ENCODE measurements at places on chromosomes 3 and 15. TPM values are rescaled to one million over a fixed set of nuclear protein-coding genes. Genes with fewer than 3 reads are reported as not detected.

DNA sequence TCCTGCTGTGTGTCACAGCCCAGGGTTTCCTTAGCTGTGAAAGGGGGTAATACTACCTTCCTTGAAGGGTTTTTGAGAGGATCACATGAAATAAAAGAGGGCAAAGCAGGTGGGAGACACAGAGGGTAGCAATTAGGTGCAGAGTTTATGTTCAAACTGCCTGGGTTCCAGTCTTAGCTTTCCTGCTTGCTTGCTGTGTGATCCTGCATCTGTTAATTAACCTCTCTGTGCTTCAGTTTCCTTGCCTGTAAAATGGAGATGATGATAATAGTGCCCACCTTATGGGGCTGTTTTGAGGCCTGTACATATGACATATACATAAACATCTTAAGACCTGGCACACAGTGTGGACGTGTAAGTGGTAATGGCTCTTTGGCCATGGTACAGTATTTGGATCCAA is 35.0 kb downstream of the SPSB4 start:
- DNase-seq = no peak

- DNase-seq = no peak
Observed at GRCh38 chr3:2770451-2770850, 339.7 kb downstream of the IL5RA start.

DNA sequence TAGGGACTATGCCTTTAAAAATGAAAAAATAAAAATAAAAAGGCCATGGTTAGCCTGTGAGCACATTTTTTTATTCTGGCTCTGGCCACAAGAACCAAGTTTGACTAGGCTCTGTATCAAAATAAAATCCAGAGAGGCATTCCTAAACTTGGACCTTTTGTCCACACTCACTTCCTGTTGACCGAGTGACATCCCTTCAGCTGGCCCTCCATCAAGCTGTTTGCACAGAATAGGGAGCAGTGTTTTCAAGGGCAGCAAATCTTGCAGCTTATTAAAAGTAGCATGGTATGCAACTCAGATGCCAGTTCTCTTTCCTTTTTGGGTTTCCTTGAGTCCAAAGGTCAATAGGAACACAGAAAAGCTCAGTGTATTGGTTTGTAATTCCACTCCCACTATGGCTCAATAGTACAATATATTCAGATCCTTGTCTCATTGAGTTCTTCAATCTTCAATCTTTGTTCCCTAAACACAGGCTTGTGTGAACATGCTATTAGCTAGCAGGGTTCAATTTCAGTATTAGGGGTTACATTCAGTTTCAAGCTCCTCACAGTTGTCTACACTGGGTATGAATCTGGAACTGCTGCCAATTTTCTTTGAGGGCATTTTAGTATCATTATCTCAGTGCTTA is 244.5 kb downstream of the RBMS3 start:
- peak; percentile 32 for DNase-seq

DNA sequence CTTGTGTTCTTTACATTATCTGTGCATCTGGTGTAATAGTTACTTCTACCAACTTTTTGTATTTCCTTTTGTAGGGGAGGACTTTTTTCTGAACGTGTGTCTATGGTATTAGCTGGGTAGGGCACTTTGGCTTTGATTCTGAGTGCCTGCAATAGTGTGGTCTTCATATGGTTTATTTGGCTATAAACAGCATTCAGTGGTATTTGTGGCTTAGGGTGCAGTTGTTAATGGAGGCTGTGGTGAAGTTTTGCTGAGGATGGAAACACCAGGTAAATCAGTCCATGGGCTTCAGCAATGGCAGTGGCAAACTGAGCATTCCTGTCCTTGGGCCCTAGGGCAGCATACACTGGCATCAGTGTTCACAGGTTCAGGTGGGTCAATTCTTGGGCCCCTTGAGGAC is 230.6 kb upstream of the CTNNB1 start:
- DNase-seq = no peak

The PXYLP1 gene
- 13.2 TPM for total RNA-seq

The CD200 gene
- not detected for total RNA-seq

The ACP3 gene
- total RNA-seq = not detected

The CHSY1 gene
- total RNA-seq = 26.1 TPM

Measured in HT1080 (cell line).